Progenitor cell of endocrine pancreas (in vitro differentiated cells): ENCODE measurements at places on chromosomes 16 and 17.
A peak's percentile ranks its signal among the peaks of the same experiment; 100 is the strongest.

DNA sequence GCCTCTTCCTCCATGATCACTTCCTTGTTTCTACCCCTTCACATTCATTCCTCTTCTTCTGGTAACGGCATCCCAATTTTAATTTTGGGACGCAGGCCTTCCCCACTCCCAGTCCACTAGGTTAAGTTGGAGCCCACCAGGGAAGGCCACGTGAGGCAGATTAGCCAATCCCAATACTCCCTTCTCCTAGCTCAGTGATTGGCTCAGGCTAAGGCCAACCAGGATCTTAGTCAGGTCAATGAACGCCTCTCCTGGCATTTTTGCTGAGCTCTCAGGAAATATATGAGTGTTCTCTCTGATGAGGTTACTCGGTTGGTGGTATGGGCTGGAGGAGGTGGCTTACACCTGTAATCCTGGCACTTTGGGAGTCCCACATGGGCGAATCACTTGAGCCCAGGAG, 15.4 kb downstream of the SEZ6L2 start:
- DNase-seq, result no peak

GRCh38 chr17:72472106-72472505, 351.3 kb downstream of the SOX9 start:
- DNase-seq, result no peak

GRCh38 chr16:70526403-70526802, 2.8 kb downstream of the SF3B3 start:
- no peak for DNase-seq

GRCh38 chr17:75036643-75037268, 10.0 kb downstream of the ATP5PD start:
- DNase-seq, result no peak

DNA sequence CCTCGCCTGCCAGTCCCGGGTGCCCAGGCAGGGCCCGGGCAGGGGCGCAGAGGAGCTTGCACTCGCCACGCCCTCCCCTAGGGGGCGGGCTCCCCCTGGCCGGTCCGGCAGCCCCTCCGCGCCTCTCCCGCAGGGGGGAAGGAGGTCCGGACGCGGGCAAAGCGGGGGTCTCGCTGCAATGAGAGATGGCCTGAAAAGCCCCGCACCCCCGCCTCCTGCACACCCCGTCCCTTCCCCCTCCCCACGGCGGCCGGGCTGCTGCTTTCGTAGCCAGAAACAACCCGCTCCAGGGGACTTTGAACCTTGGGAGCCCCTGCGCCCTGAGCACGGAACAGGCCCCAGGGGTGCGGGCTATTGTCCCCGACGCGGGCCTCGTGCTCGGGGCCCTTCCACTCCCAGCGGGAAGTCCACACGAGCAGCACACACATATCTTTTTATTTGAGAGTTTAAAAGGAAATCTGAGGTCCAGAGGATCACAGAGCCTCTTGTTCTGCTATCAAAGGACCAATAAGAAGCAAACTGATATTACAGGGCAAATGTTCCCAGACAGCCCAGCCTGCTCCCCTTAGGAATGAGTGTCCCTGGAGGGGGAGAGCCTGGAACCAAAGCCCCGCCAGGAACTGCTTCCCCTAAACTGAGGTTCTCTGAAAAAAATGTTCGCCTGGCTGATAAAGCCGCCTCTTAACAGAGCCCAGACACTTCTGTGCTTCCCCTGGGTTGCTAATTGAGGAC, 5.8 kb upstream of the CBX4 start:
- DNase-seq, result peak; percentile 59

DNA sequence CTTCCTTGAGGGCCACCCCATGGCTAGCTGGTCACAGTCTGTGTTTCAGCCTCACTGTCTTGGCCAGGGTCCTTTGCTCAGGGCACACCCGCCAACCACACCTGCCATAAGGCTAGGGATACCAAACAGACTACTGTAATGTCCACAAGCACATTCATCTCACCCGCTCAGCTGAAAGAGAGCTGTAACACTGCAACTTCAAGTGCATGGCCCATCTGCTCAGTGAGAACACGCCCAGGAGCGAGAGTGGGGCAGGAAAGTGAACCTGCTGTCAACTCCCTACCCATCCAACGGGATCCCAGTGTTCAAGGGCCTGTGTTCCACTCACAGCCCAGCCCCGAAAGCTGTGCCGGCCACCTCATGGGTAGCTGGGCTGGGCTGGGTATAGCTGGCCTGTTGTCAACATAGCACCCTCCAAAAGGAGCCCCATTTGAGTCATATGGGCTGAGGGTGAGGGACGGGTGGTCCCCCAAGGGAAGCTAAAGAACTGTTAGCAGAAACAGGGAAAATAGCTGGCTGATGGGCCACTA, 55.7 kb downstream of the SCNN1B start:
- no peak for DNase-seq
